Activated naive CD8-positive, alpha-beta T cell treated with anti-CD3 and anti-CD28 coated beads, Interleukin-2, amount 10 ng/mL, durations not matched to agents 7 days and 5 days (primary cell): ENCODE measurements at places on chromosomes 13 and 19. TPM values are rescaled to one million over a fixed set of nuclear protein-coding genes. Genes with fewer than 3 reads are reported as not detected.

Gene PSG11
- total RNA-seq = not detected

Gene ACTMAP
- 13.5 TPM for total RNA-seq

Gene IL4I1
- 1.4 TPM for total RNA-seq

Gene CEACAM8
- total RNA-seq = not detected

Gene LYPD5
- 2.0 TPM for total RNA-seq

Gene C19orf85
- not detected for total RNA-seq

Gene LGALS4
- 3.8 TPM for total RNA-seq

Gene SYCN
- total RNA-seq = not detected

Gene FCHO1
- total RNA-seq = 74.2 TPM

Gene PROZ
- not detected for total RNA-seq

Gene HCN2
- total RNA-seq = 1.2 TPM

Gene KIR2DL4
- total RNA-seq = not detected

Gene MBD3L2B
- total RNA-seq = not detected

Gene ZNF681
- total RNA-seq = 6.0 TPM

Gene FAM83E
- 3.6 TPM for total RNA-seq

Gene CEACAM16
- total RNA-seq = not detected

Gene ZNF577
- total RNA-seq = 13.6 TPM

Gene DPF1
- total RNA-seq = 0.14 TPM

Gene DNASE2
- total RNA-seq = 30.4 TPM

Gene ZNF154
- total RNA-seq = 14.9 TPM

Gene ZNF221
- 3.7 TPM for total RNA-seq

Gene ZNF723
- total RNA-seq = not detected

Gene MTUS2
- total RNA-seq = not detected

Gene ZNF416
- total RNA-seq = 10.5 TPM

Gene KIR3DL2
- 0.23 TPM for total RNA-seq

Gene RNF113B
- total RNA-seq = not detected

Gene PEG3
- total RNA-seq = 0.06 TPM

Gene SLC25A41
- 0.91 TPM for total RNA-seq

Gene NKG7
- total RNA-seq = 263 TPM

Gene SIGLEC5
- not detected for total RNA-seq

Gene C3
- total RNA-seq = 2.1 TPM

Gene TMC4
- total RNA-seq = 3.0 TPM

Gene SGCG
- total RNA-seq = not detected

Gene MIPEP
- 9.4 TPM for total RNA-seq

Gene ZNF835
- total RNA-seq = 3.8 TPM

Gene RXFP2
- not detected for total RNA-seq

Gene PRDX2
- total RNA-seq = 181 TPM

Gene GYS1
- total RNA-seq = 63.1 TPM

Gene TEX30
- total RNA-seq = 22.2 TPM

Gene LILRA5
- not detected for total RNA-seq

Gene ARL11
- total RNA-seq = 4.3 TPM

Gene MIA
- 3.0 TPM for total RNA-seq

Gene RNASEH2A
- 47.8 TPM for total RNA-seq

Gene ONECUT3
- total RNA-seq = not detected

Gene CGB3
- not detected for total RNA-seq

Gene GNG7
- 2.2 TPM for total RNA-seq

Gene ZNF333
- total RNA-seq = 19.0 TPM

Gene MATK
- total RNA-seq = 29.4 TPM

Gene ADGRE3
- total RNA-seq = not detected
